ENCODE measurements at places on chromosomes 3 and 15. TPM values are rescaled to one million over a fixed set of nuclear protein-coding genes. Genes with fewer than 3 reads are reported as not detected.
A peak's percentile ranks its signal among the peaks of the same experiment; 100 is the strongest.

- no peaks in the 10 kb centered on the region for H3K4me1 ChIP-seq
- no peak overlapping the region for H3K4me3 ChIP-seq
- no peak overlapping the region for H3K27ac ChIP-seq
- peaks cover 19% of the 10 kb centered on the region for H3K27me3 ChIP-seq
Measured at GRCh38 chr3:10746684-10747083, 69.3 kb upstream of the SLC6A11 start.

GRCh38 chr3:77800893-77801292 lies 761.0 kb downstream of the ROBO2 start:
- H3K4me3 ChIP-seq: no peak overlapping the region
- peaks cover 2% of the 10 kb centered on the region for H3K27me3 ChIP-seq
- H3K36me3 ChIP-seq: no peaks in the 10 kb centered on the region
- DNase-seq: no peak
- no peak overlapping the region for H3K27ac ChIP-seq

DNA sequence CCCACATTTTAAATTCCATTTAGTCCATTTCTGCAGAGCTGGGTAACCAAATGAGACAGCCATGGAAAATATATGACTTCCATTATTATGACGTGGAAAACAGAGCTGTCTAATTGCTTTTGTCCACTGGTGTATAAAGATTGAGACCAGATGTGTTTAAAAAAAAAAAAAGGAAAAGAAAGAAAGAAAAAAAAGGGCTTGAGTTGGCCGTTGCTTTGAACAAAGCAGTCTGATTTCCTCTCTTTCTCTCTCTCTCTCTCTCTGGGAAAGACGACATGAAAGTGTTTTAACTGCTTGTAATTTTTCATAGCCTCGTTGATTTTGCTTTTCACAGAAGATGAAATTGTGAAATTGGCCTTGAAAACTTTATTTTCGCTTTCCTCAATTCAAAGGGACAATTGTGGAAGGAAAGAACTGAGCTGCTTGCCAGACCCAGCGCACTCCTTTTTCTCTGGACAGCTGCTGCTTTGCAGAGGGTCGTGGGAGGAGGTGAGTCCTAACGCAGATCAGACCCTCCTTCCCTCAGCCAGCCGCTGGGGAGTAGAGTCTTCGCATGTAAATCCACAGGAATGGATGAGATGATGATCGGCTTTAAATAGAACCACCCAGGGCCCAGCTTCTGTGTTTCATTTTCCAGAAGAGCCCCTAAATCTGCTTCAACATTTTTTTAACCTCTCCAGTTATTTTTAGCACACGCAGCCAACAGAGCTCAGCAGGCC lies 42.8 kb upstream of the UBE2E1 start:
- no peaks in the 10 kb centered on the region for H3K27me3 ChIP-seq
- no peaks in the 10 kb centered on the region for H3K36me3 ChIP-seq
- H3K4me3 ChIP-seq: peak overlapping the region; percentile 48
- peak overlapping the region; percentile 50 for H3K27ac ChIP-seq
- peaks cover 9% of the 10 kb centered on the region for H3K4me1 ChIP-seq

- no peak for DNase-seq
- H3K4me3 ChIP-seq: no peak overlapping the region
- no peak overlapping the region for H3K27ac ChIP-seq
- H3K27me3 ChIP-seq: no peaks in the 10 kb centered on the region
- H3K4me1 ChIP-seq: peaks cover 6% of the 10 kb centered on the region
Measured at GRCh38 chr15:37789881-37790280, 144.6 kb upstream of the TMCO5A start.

DNA sequence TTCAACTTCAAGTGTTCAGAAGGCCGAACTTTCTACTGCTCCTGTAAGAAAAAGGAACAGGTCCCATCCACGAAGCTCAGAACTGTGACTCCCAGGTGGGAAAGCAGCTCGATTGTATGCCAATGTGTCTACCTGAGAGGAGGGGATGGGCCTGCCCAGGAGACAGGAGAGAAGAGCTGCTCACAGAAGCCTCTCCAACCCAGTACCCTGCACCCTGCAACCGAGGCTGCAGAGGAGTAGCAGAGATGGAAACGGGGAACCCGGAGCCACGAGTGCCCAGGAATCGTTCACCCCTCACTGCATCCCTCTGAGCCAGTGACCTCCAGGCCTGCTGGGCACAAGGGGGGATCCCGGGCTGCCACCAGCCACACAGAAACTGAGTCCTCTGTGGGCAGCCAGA lies 86.5 kb upstream of the PRR23E start:
- H3K36me3 ChIP-seq: no peaks in the 10 kb centered on the region
- no peaks in the 10 kb centered on the region for H3K4me1 ChIP-seq
- H3K4me3 ChIP-seq: no peak overlapping the region
- no peak overlapping the region for H3K27ac ChIP-seq
- peaks cover 26% of the 10 kb centered on the region for H3K27me3 ChIP-seq

DNA sequence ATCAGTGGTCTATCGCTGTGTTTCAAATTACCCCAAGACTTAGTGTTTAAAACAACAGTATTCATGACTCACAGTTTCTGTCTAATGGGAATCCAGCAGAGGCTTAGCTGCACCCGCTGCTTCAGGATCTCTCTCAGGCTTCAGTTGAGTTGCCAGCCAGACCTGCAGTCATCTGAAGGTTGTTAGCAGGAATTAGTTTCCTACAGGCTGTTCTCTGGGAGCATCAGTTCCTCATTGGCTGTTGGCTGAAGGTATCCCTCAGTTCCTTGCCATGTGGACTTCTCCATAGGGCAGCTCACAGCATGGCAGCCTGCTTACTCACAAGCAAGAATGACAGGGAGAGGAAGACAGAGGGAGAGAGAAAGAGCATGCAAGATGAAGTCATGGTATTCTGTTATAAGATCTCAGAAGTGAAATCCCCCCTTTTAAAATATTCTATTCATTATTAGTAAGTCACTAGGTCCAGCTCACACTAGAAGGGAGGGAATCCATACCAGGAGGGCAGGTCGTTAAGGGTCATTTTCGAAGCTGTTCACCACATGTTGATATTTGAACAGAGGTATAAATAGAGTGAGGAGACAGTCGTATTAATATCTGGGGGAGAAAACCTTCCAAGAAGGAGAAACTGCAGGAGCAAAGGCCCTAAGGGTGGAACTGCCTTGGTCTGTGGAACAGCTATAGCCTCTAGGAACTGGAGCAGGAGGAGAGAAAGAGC lies 473.9 kb upstream of the PPP2R3A start:
- no peaks in the 10 kb centered on the region for H3K27me3 ChIP-seq
- H3K4me1 ChIP-seq: peaks cover 2% of the 10 kb centered on the region
- no peaks in the 10 kb centered on the region for H3K36me3 ChIP-seq
- DNase-seq: no peak

The WNT5A gene
- total RNA-seq: 30.4 TPM

The GRAMD2A gene
- not detected for total RNA-seq

The CFAP91 gene
- total RNA-seq: not detected

The CAMK2N2 gene
- 1.8 TPM for total RNA-seq

The KNL1 gene
- 5.6 TPM for total RNA-seq

The SAMD7 gene
- not detected for total RNA-seq
